ENCODE measurements at places on chromosomes 11 and 22.

GRCh38 chr22:50175921-50176849 is 5.7 kb downstream of the PANX2 start:
- no peak for DNase-seq

GRCh38 chr11:19460718-19461405 is 220.1 kb upstream of the E2F8 start:
- DNase-seq, result peak; percentile 24

DNA sequence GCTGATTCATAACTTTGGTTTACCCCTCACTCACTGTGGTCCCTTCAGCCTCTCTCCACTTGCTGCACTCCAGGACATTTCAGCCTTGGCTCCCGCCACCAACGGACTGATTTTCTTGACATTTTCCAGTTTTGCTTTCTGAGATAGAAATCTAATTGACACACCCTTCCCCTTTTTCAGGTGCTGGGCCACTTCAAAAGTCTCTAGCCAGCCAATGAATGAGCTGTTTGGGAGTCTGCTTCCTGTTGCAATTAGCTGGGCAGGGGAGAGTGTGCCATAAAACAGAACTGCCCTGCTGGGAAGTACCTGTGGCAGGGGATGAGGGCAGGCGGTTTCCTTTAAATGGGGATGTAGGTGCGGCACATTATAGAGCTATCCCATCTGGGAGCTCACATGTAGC is 21.1 kb upstream of the PLET1 start:
- no peak for DNase-seq

DNA sequence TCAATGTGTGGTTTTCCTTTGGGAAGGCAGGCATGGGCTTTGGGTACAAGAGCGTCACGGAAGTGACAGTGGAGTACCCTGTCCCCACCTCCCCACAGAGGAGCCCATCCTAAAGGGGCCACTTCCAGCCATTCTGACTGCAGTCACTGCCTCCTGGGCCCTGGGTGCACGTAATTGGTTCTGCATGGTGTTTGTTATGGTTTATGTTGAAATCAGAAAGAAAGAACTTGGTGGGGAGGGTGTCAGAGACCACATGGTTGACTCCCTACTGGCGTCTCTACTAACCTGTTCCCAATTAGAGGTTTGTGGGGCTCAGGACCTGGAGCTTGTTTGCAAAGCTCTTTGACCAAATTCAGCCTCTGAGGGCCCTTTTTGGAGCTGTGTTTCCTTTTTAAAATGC is 40.8 kb downstream of the RIBC2 start:
- peak; percentile 83 for DNase-seq

GRCh38 chr22:47681411-47682165 is 919.1 kb downstream of the TBC1D22A start:
- DNase-seq, result no peak

DNA sequence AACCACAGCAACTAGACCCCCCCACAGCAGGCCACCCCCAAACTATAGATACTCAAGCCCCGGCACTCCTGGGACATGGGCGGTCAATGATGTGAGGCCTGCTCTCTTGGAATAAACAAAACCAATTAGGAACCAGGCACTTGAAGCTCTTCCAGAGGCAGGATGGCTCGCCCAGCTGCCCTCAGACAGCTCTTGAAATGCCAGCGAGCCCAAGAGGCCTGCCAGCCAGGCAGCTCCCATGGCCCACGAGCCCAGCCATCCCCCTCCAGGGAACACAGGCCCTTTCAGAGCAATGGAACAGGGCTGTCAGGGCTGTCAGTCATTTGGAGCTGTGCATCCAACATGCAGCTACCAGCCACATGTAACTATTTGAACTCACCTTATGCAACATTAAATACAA is 34.0 kb upstream of the TFIP11 start:
- DNase-seq, result no peak

- no peak for DNase-seq
Observed at GRCh38 chr22:32407936-32408335, 4.1 kb downstream of the RTCB start.

DNA sequence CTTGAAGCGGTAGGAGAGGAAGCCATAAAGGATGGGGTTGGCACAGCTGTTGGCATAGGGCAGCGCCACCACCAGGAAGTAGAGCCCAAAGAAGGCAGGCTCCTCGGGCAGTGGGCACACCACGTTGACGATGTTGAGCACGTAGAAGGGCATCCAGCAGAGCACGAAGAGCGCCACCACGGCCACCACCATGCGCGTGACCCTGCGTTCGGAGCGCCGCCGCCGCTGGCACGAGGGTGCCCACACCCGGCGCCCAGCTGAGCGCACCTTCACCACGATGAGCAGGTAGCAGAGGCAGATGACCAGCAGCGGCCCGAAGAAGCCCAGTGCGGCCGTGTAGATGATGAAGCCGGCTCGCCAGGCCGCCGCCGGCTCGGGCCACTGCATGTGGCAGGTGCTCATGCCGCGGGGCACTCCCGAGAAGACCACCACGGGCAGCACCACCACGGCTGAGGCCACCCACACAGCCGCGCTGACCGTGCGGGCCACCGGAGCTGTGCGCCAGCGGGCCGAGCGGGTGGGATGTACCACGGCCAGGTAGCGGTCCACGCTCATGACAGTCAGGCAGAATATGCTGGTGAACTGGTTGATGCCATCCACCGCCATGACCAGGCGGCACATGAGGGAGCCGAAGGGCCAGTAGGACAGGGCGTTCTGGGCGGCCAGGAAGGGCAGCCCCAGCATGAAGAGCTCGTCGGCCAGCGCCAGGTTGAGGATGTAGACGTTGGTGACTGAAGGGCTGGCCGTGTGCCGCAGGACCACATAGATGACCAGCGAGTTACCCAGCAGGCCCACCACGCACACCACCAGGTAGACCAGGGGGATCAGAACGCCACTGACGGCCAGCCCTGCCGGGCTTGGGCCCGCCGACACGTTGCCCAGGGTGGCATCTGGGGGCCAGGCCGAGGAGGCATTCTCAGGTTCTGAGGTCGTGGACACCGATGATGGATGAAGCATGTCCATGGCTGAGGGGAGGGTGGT is 5.1 kb downstream of the SSTR3 start:
- no peak for DNase-seq

- no peak for DNase-seq
Observed at GRCh38 chr11:107468596-107468995, 11.0 kb upstream of the CWF19L2 start.

DNA sequence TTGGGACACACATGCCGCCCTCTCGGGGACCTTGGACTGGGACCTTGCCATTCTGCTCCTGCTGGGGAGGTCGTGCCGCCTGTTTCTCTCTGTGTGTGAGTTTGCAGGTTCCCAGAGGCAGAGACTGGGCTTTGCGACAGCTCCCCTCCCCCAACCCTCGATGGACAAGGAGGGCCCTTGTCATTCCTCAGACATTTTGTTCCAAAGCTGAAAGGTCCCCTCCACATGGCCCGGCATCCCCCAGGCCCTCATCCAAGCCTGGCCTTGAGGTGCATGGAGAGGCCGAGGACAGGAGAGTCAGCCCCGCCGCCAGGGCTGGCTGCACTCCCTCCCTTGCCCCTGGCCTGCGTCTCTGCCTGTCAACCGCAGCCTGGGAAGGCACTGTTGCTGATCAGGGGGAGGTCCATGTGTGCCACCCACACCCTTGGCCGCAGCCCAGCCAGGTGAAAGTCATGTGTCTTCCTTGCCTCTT is 25.6 kb downstream of the FADS2 start:
- DNase-seq, result no peak

DNA sequence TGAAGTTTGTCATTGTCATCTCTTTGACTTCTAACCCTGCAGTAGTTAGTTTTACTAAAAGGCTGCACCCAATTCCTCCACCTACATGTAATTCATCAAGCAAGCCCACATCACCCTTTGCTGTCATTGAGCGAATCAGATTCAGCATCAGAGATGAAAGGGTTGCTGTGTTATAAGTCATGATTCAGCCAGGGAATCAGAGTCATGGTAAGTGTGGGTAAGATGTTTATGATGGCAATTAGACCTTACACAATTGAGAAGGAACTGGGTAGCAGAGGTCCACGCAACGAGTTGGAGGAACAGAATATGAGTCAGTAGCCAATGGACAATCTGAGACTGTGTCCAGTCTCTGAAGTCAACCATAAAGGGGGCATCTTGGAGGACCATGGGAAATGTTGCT is 162.8 kb upstream of the SNX19 start:
- DNase-seq, result no peak

DNA sequence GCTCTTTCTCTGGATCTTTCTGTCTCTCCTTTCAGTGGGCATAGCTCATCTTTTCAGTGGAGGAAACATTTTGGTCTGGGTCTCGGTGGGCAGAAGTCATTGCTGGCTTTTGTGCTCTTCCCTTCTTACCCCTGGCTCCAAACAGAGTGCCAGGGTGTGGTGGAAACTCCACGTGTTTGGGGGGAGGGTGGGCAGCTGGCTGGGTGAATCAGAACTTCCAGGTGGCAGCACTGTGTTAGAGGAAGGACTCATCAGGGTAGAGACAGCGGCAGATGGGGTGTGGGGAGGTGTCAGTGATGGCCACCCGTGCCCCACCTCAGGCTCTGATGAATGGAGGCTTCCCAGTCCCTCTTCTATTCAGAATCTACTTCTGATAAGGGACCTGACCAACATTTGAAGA is 114.0 kb downstream of the GRIK4 start:
- DNase-seq, result no peak

GRCh38 chr11:65308281-65308891 is 6.3 kb upstream of the CDC42EP2 start:
- DNase-seq, result no peak

- no peak for DNase-seq
Observed at GRCh38 chr11:35003658-35004057, 87.2 kb downstream of the PDHX start.

- no peak for DNase-seq
Observed at GRCh38 chr11:124036666-124037065, 4.5 kb downstream of the OR10G7 start.

DNA sequence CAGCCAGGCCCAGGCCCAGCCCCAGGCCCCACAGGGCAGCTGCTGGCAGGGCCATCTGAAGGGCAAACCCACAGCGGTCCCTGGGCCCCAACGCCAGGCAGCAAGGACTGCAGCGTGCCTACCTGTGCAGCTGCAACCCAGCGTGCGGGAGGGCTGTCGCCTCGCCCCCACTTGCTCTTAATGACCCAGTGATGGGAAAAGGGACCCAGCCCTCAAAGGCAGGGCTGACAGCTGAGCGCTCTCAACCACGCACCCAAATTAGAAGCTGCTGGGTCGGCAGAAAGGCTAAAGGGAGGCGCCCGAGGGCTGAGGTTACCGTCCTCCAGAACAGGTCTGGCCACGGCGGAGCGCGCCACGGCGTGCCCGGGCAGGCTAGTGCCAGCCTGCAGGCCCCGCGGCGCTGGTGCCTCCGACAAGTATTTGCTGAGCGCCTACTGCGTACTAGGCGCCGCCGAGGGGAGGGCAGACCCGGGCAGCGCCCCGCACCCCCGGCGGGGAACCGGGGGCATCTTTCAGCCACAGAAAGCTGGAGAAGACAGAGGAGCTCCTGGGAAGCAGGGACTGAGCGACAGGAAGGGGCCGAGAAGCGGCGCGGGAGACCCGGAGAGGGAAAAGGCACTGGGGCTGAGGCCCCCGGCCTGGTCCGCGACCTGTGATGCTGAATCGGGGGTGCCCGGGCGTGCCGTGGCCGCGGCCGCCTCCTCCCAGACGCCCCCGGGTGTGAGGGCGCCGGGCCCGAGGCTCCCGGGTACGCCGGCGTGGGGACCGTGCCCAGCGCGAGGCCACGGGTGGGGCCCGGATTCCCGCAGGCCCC is 773 bp downstream of the HRAS start:
- peak; percentile 50 for DNase-seq

DNA sequence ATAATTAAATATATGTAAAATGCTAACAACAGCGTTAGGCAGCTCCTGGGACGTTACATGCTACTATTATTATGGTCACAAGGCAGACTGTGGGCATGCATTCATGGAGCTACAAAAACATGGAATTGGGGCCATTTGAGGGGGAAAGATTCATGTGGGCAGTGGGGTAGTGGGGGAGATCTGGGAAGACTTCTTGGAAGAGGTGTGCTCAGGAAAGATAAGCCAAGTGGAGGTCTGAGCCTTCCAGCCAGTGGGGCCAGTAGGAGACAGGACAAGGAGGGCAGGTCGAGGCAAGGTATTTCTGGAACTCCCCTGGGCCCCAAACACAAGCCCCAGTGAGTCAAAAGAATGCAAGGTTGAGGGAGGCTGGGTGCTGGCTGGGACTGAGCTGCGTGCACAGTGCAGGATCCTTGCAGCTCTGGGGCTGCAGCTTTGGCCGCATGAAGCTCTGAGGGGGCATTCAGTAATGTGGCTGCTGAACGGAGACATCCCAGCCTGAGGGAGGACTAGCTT is 35.4 kb downstream of the CYTH4 start:
- DNase-seq, result no peak

DNA sequence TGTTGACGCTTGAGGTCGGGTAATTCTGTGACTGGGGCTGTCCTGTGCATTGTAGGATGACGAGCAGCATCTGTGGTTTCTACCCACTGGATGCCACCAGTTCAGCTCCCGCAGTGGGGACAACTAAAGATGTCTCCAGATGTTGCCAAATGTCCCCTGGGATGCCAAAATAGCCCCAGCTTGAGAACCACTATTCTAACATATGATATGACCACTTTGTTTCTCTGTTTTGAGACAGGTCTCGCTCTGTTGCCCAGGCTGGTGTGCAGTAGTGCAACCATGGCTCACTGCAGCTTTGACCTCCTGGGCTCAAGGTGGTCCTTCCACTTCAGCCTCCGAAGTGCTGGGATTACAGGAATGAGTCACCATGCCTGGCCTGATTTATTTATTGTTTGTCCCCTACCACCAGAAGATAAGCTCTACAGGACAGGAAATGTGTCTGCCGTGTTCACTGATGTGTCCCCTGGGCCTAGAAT is 4.4 kb upstream of the MEN1 start:
- DNase-seq, result no peak

DNA sequence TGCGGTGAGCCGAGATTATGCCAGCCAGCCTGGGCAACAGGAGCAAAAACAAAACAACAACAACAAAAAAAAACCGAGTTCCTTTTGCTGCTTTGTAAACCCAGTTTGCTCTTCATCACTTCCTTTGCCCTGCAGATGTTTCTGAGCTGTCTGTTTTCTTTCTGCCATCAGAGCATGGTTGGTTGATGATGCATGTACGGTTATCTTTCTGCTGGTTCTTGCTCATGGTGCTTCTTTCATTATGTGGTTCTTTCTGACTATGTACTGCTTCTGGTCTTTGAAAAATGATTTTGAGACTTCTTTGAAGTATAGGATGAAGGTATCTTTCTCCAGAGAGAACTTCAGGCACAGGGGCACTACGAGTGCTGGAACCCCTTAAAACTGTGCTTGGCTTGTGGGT is 13.2 kb downstream of the TANGO2 start:
- no peak for DNase-seq
